Dorsolateral prefrontal cortex (tissue), 122 donors: ENCODE measurements at places on chromosomes 2 and 18. TPM values are rescaled to one million over a fixed set of nuclear protein-coding genes. Genes with fewer than 3 reads are reported as not detected.

DNA sequence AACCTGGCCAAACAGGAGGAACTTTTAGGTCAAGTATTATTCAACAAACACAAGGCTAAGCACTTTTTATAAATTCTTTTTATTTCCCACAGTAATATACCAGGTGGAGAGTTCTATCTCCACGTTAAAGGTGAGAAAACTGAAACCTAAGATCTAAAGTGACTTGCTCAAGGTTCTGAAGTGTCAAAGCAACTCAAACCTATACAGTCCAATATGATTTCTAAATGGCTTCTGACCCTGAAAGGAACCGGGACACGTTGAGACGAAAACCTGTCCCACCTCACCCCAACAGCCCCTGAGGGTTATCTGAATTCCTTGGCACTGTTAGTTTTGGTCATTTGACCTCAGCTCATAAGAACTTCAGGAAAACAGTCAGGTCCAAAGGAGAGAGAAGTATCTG lies 814.5 kb upstream of the LRATD1 start:
- no peak for DNase-seq

GRCh38 chr2:172480301-172481218 lies 53.2 kb downstream of the ITGA6 start:
- no peak for DNase-seq

GRCh38 chr2:173238385-173238784 lies 116.3 kb upstream of the CDCA7 start:
- DNase-seq, result no peak

- DNase-seq, result no peak
These were observed 144.1 kb downstream of the INSIG2 start for GRCh38 chr2:118232391-118232790.

DNA sequence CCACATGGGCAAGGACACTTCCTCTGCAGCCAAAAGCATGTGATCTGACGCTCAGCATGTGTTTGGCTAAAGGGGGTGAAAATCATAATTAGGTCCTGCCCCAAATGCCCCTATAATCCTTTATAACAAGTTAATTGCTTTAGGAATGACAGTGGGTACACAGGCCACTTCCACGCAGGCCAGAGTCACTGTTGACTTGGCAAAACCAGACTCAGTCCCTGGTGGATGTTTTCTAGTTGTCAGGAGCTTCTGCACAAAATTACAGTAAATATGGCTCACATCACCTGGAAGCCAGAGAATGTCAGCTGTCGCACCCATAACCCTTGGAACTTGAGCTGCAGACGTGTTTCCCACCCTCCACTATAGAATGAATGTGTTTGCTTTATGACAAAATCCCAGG lies 13.3 kb upstream of the PXDN start:
- DNase-seq, result no peak

GRCh38 chr2:175310813-175311504 lies 129.4 kb upstream of the ATP5MC3 start:
- DNase-seq, result no peak

GRCh38 chr2:233974530-233975071 lies 57.4 kb downstream of the TRPM8 start:
- peak; percentile 64 for DNase-seq

GRCh38 chr2:112121682-112122254 lies 16.4 kb upstream of the FBLN7 start:
- DNase-seq, result no peak

GRCh38 chr2:197255543-197255942 lies 55.0 kb downstream of the ANKRD44 start:
- peak; percentile 28 for DNase-seq

- no peak for DNase-seq
These were observed 39.0 kb downstream of the KANSL1L start for GRCh38 chr2:210132239-210132638.

- DNase-seq, result no peak
These were observed 33.4 kb upstream of the PNO1 start for GRCh38 chr2:68124321-68124720.

- peak; percentile 58 for DNase-seq
These were observed 27.4 kb upstream of the SPR start for GRCh38 chr2:72859831-72860262.

DNA sequence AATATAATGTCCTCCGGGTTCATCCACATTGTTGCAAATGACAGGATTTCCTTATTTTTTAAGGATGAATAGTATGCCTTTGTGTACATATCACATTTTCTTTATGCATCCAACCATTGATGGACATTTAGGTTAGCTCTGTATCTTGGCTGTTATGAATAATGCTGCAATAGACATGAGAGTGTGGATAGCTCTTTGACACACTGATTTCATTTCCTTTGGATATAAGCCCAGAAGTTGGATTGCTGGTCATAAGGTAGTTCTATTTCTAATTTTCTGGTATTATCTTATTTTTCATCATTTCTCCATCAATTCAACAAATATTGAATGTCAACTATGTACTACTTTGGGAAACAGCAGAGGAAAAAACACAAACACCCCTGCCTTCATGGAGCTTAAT lies 423.3 kb downstream of the MTX2 start:
- no peak for DNase-seq

DNA sequence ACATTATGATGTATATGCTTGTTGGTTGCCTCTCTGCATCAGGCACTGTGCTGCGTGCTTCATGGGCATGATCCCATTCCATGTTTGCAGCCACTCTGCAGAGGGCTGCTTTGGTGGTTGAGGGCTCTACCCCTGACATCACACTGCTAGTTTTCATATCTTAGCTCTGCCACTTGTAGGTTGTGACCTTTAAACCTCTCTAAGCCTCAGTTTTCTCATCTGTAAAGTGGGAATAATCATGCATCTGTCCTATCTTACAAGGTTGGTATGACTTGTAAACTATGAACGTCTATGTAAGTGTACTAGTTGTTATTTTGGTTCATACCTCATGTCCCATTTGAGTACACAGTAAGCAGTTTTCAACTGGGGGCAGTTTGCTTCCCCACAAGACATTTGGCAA lies 260.4 kb downstream of the PHLPP1 start:
- DNase-seq, result no peak

- no peak for DNase-seq
These were observed 52.3 kb downstream of the DIS3L2 start for GRCh38 chr2:232013701-232014353.

DNA sequence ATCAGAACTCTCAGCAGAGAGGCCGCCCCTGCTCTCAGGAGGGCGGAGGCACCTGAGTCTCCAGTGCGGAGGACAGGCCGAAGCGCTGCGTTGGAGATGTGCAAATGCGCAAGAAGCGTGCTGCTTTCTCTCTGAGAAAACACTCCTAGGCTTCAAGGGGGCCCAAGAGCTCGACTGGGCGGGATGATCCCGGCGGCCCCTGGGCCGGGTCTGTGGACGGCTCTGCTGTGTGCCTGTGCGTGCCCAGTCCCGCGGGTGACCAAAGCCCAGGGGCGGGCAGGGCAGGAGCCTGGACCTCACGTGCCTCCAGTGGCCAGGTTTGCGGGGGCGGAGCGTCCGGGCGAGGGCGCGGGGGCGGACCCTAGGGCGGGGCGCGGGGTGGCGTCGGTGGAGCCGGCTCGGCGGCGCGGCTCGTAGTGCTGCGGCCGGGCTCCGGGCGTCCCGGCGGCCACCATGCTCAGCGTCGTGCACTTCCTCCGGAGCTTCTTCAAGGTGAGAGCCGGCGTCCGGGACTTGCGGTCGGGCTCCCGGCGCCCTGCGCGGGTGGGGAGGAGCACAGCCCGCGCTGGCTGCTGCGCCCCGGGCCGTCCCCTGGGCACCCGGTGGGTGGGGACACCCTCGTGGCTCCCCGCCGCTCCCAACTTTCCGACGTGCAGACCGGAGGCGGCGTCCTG lies at the start of gene ARHGEF4:
TSS of gene ARHGEF4 (plus strand) at position 414 of the 674 bp plus-strand sequence. CDS start at position 454, 40 bp downstream.
- DNase-seq, result no peak

GRCh38 chr2:23460993-23461392 lies 76.0 kb downstream of the KLHL29 start:
- DNase-seq, result no peak

DNA sequence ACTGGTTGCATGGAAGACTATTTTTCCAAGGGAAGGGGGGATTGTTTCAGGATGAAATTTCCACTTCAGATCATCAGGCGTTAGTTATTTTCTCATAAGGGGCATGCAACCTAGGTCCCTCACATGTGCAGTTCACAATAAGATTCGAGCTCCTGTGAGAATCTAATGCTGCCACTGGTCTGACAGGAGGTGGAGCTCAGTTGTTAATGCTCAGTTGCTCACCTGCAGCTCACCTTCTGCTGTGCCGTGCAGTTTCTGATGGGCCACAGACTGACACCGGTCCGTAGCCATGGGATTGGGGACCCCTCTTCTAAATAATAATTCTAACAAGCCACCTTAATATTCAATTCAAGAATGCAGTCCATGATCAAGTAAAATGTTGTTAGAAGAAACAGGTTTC lies 34.9 kb downstream of the PLCL1 start:
- no peak for DNase-seq

DNA sequence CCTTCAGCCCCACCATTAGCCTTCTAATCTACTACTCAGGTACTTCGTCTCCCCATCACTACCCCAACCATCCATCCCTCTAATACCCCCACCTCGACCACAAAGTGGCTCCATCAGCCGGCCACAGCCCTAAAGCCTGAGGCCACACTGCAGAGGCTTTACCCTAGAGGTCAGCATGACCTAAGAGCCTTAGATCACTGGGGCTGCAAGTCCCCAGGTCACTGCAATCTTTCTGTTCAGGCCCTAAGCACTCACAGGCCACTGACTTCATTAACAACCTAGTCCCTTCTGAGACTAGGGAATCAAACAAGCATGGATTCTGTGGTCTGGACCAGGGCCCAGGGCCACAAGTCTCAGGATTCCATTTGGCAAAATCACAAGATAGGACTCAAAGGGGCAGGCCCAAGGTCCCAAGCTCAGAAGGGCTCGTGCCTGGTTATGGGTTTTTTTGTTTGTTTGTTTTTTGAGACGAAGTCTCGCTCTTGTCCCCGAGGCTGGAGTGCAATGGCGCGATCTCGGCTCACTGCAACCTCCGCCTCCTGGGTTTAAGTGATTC lies 37.0 kb upstream of the PKDCC start:
- no peak for DNase-seq

DNA sequence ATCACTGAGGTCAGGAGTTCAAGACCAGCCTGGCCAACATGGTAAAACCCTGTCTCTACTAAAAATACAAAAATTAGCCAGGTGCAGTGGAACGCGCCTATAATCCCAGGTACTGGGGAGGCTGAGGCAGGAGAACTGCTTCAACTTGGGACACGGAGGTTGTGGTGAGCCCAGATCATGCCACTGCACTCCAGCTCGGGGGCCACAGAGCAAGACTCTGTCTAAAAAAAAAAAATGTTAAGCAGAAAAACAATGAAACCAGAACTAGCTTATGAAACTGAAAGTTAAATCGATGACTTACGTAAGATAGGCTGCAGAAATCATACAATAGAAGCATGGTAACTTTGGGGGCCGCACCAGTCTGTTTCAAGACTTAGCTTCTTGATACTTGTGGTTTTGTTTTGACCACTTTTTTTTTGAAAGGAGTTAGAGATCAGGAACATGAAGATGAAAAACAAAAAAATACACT lies 6.2 kb upstream of the GPR155 start:
- no peak for DNase-seq

DNA sequence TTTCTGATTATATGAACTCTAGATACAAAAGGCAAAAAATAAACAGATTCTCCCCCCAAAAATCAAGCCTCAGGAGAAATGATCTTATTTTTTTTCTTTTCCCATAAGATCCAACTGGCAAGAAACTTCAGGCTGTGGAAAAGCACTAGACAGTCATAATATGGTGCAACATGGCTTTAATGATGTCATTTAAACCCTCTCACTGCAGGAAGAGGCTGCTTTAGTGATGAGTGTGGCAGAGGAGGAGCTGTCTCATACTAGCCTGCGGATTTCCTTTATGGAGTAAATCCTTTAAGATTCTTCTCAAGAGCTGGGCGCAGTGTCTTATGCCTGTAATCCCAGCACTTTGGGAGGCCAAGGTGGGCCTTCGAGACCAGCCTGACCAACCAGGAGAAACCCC lies 83.3 kb upstream of the CD28 start:
- DNase-seq, result no peak

ASIC4 gene
- 6.8 TPM for total RNA-seq

PPIG gene
- 64.3 TPM for total RNA-seq

RBM44 gene
- 1.6 TPM for total RNA-seq

PTPRN gene
- 267 TPM for total RNA-seq

SRD5A2 gene
- total RNA-seq, result not detected

COX5B gene
- total RNA-seq, result 408 TPM

TMEM169 gene
- total RNA-seq, result 8.3 TPM

POMC gene
- not detected for total RNA-seq

SCG2 gene
- 64.4 TPM for total RNA-seq

CCBE1 gene
- total RNA-seq, result 6.1 TPM

MYL1 gene
- not detected for total RNA-seq

XDH gene
- total RNA-seq, result not detected

CFAP53 gene
- total RNA-seq, result 3.8 TPM

SH3BP4 gene
- 25.5 TPM for total RNA-seq

FBXO41 gene
- 164 TPM for total RNA-seq

PMAIP1 gene
- 1.2 TPM for total RNA-seq
